Ascending aorta (tissue), 2 donors: ENCODE measurements at places on chromosomes 1 and 21.
A peak's percentile ranks its signal among the peaks of the same experiment; 100 is the strongest.

GRCh38 chr1:40079774-40080400, 17.2 kb downstream of the PPT1 start:
- no peak for DNase-seq
- no peaks in the 10 kb centered on the region for H3K4me1 ChIP-seq
- H3K27me3 ChIP-seq = no peaks in the 10 kb centered on the region
- no peak overlapping the region for H3K4me3 ChIP-seq
- H3K36me3 ChIP-seq = peaks cover 19% of the 10 kb centered on the region

DNA sequence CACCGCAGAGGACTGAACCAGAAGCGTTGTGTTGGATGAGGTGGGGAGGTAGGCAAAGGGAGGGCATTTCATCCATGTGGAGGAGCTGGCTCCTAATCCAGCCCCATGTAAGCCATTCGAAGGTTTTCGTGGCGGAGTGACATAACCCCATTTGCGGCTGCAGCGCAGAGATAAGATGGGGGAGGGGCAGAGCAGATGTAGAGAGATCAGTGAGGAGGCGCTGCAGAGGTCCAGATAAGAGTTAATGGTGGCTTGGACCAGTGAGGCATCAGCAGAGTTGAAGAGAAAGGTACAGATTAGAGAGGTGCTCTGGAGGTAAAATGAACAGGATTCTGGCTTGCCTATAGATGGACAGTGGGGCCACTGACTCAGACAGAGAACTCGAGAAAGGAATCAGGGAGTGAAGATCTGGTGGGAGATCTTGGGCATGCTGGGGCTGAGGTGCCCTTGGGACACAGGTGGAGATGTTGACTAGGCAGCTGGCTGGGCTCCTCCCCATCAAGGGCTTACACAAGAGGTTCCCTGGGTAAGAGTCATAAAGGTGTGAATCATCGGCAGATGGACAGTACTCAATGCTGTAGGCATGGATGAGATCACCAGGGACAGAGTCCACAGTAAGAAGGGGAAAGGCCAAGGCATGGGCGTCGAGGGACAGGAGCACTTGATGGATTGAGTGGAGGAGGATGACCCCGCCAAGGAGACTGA, 7.8 kb upstream of the PTPRF start:
- no peak for DNase-seq
- H3K4me1 ChIP-seq = no peaks in the 10 kb centered on the region
- no peaks in the 10 kb centered on the region for H3K27me3 ChIP-seq
- no peaks in the 10 kb centered on the region for H3K36me3 ChIP-seq
- H3K27ac ChIP-seq = no peak overlapping the region
- H3K4me3 ChIP-seq = no peak overlapping the region

- H3K27me3 ChIP-seq = no peaks in the 10 kb centered on the region
- DNase-seq = no peak
- no peak overlapping the region for H3K27ac ChIP-seq
- H3K4me3 ChIP-seq = no peak overlapping the region
Measured at GRCh38 chr1:62232871-62233278, 38.2 kb downstream of the L1TD1 start.

DNA sequence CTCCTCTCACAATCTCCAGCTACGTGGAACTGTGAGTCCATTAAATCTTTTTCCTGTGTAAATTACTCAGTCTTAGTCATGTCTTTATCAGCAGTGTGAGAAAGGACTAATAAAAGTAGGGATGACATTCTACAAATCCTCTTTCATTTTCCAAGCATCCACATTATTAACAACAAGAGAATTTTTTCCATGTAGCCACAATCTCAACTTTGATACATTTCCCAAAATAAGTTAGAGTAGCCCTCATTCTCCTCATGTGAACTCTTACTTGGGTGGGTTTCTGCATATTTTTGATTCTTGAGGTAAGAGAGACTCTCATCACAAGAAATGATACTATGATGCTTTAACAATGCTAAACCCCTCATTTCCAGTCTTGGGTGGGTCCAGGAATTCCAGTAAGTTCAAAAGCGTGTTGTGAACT, 52.8 kb downstream of the TNFSF18 start:
- H3K27ac ChIP-seq = no peak overlapping the region
- no peak for DNase-seq
- H3K36me3 ChIP-seq = no peaks in the 10 kb centered on the region
- no peak overlapping the region for H3K4me3 ChIP-seq
- no peaks in the 10 kb centered on the region for H3K27me3 ChIP-seq
- H3K4me1 ChIP-seq = no peaks in the 10 kb centered on the region

DNA sequence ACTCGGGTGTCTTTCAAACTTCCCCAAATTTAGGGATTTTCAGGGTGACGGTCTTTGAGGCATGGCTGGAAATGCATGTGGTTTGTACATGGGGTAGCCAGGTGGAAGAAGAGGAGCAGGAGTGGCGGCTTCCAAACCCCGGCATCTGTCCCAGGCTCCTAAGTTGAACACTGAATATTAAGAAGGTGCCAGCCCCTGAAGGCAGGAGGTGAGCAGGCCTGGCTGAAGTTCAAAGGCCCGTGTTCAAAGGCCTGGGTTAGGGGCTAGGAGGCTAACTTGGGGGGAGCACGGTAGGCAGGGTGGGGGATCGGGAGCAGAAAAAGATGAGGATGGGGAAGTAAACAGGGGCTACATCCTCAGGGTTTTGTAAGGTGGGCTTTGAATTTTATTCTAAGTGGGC, 42.8 kb downstream of the ELK4 start:
- no peak overlapping the region for H3K4me3 ChIP-seq
- no peaks in the 10 kb centered on the region for H3K27me3 ChIP-seq
- no peaks in the 10 kb centered on the region for H3K36me3 ChIP-seq

- H3K36me3 ChIP-seq = no peaks in the 10 kb centered on the region
- DNase-seq = no peak
- H3K27ac ChIP-seq = no peak overlapping the region
- no peaks in the 10 kb centered on the region for H3K27me3 ChIP-seq
- H3K4me1 ChIP-seq = no peaks in the 10 kb centered on the region
- no peak overlapping the region for H3K4me3 ChIP-seq
Measured at GRCh38 chr1:154736841-154737240, 128.9 kb upstream of the ADAR start.

DNA sequence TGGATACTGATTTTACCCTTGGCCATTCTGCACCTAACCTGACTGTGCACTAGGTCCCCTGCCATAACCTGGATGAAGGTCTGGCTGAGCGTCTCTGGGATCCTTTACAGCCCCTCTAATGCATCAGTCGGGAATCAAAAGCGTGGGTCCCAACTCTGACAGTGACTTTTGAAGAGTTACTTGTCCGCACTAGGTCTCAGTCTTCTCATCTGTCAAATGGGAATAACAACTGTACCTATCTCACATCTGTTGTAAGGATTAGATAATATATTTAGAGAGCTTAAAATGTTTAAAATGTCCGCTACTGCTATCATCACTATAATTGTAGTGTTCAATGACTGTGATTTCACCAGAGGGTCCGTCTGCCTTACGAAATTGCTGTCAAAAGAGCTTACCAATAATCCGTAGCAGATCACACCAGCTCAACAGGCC, 746 bp downstream of the TADA1 start:
- H3K36me3 ChIP-seq = no peaks in the 10 kb centered on the region
- peak overlapping the region; percentile 84 for H3K27ac ChIP-seq
- peaks cover 5% of the 10 kb centered on the region for H3K4me1 ChIP-seq
- no peak for DNase-seq
- no peaks in the 10 kb centered on the region for H3K27me3 ChIP-seq
- peak overlapping the region; percentile 82 for H3K4me3 ChIP-seq

DNA sequence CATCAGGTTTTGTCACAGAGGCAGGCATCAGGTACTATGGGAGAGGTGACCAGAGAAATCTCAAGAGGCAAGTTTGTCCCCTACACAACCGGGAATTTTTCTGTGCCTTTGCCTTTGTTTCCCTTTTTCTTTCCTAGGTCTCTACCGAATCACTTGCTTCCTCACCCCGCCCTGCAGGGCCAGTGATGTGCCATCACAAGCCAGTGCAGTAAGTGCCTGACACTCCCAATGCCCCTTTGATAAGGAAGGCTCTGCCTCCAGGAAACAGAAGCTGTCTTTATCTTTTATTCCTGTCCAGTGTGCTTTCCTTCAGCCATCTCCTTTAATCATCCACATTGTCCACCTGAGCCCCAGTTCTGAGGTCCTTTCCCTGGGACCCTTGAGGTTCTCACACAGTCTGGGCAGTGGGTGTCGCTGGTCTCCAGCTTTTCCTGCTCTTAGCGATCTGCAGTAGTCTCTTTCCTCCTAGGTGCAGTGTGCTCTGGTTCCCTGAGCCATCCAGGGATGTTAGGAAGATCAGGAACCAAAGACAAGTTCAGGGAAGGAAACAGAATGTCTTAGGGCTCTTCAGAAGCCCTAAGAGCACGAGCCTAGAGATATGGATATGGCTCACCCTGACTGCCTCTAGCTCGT, 36.6 kb downstream of the GJA5 start:
- no peak overlapping the region for H3K27ac ChIP-seq
- H3K4me1 ChIP-seq = no peaks in the 10 kb centered on the region
- H3K36me3 ChIP-seq = no peaks in the 10 kb centered on the region
- no peak overlapping the region for H3K4me3 ChIP-seq

DNA sequence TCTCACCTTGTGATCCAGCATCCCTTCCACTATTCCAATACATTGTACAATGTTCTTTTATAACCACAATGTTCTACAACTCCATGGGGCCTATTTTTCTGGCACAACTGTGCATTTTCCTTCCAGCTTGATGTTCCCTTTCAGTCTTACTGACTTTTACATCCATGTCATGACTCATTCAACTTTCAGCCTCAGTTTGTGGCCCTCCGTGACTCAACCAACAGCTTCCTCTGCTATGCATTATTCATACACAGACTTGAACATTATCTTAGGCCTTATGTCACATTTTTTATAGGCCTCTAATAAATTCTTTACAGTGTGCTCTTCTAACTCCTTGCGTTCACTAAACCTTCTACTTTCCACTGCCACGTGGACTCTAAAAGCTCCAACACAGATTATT, 119.4 kb upstream of the PRMT6 start:
- H3K4me1 ChIP-seq = no peaks in the 10 kb centered on the region
- H3K36me3 ChIP-seq = no peaks in the 10 kb centered on the region
- DNase-seq = no peak
- H3K27ac ChIP-seq = no peak overlapping the region

DNA sequence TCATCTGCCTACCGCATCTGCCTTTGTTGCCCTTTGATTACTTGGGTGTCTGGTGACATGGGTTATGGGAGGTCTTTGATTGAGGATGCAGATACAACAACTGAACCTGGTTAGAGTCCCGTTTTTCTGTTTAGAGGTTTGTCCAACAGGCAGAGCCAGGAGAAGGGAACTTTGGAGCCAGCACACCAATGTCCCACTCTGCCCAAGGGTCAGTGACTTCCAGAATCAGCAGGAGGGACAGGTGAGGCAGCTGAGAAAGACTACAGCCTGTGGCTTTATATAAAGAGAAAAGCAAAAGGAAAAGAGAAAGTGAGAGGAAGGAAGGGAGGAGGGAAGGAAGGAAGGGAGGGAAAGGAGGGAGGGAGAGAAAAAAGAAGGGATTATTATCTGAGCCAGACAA, 101.5 kb upstream of the ZNF644 start:
- no peaks in the 10 kb centered on the region for H3K27me3 ChIP-seq
- no peaks in the 10 kb centered on the region for H3K4me1 ChIP-seq
- no peak overlapping the region for H3K4me3 ChIP-seq
- no peak overlapping the region for H3K27ac ChIP-seq
- H3K36me3 ChIP-seq = no peaks in the 10 kb centered on the region

DNA sequence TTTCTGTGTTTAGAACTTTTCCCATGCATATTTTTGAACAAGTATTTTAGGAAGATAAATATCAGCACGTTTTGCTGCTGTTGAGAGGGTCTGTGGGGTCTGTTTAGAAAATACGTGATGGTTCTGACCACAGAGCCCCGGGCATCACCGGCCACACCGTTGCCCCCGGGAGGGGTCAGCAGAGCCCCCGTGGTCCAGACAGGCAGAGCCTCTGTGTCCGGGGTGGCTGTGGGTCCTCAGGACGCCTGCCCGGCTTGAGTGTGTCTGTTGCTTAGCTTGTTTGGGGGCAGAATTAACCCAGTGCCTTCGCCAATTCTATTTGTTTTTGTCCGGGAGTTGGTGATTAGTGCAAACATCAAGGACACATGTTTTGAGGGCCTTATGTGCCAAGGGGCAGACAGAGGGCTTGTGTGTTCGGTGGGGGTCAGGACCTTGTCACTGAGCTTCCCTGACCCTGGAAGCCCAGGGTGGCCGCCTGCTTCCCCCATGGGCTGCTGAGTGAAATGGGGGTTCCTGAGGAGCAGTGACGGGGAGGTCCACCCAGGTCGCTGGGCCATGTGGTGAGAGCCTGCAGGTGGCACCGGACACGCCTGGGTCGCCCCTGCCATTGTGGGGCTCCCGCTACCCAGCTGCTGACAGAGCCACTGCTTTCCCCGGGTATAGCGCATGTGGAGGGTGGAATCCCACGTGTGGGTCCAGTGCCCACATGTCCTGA, 122.2 kb downstream of the SIK1 start:
- DNase-seq = no peak
- no peak overlapping the region for H3K27ac ChIP-seq
- no peaks in the 10 kb centered on the region for H3K36me3 ChIP-seq
- H3K4me3 ChIP-seq = no peak overlapping the region

DNA sequence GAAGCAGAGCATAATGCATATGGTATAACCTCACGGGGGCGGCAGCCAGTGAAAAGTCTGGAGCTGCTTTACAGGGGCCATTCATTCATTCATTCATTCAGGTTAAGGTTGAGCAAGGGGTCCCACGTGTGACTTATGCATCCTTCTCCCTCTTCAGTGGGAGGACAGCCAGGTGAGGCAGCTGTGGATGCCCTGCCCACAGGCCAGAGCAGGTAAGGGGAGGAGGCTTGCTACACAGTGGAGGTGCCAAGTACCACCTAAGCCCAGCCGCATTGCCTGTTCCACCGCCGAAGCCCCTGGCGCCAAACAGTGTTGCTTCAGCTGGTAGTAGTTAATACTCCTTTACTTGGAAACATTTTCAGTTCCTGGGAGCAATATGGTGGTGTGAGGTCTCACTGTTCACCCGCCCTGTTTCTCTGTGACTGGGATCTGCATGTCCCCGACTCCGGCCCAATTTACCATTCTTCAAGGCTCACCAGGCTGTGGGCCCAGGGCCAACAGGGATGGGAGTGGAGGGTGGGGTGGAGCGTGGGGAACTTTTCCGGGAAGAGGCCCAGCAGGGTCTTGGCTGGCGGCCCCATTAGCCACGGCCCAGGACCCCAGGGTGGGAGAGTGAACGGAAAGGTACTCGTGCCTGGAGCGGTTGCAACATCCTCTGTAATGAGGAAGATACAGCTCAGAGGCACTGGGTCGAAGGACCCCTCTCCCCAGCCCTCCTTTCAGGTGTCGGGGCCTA, 722 bp upstream of the PODN start:
- peak overlapping the region; percentile 63 for H3K4me3 ChIP-seq
- H3K27ac ChIP-seq = peak overlapping the region; percentile 55
- no peaks in the 10 kb centered on the region for H3K27me3 ChIP-seq
- H3K36me3 ChIP-seq = no peaks in the 10 kb centered on the region
- peaks cover 5% of the 10 kb centered on the region for H3K4me1 ChIP-seq
